ENCODE measurements at places on chromosomes 2 and 18. TPM values are rescaled to one million over a fixed set of nuclear protein-coding genes. Genes with fewer than 3 reads are reported as not detected.

Gene OR6B2
- not detected for polyA plus RNA-seq

Gene GDF7
- 0.83 TPM for polyA plus RNA-seq

Gene PHLPP1
- polyA plus RNA-seq: 12.0 TPM

Gene INPP5D
- 4.3 TPM for polyA plus RNA-seq

Gene NOP58
- polyA plus RNA-seq: 37.3 TPM

Gene TMEM169
- 0.24 TPM for polyA plus RNA-seq

Gene RGPD4
- polyA plus RNA-seq: not detected

Gene IL36RN
- not detected for polyA plus RNA-seq

Gene TUBA3E
- polyA plus RNA-seq: 0.15 TPM

Gene FAM110C
- 5.8 TPM for polyA plus RNA-seq

Gene TFPI
- 31.5 TPM for polyA plus RNA-seq

Gene RAB17
- polyA plus RNA-seq: 0.86 TPM

Gene SOWAHC
- polyA plus RNA-seq: 9.5 TPM

Gene ZBTB7C
- 6.5 TPM for polyA plus RNA-seq

Gene GAD1
- polyA plus RNA-seq: 0.57 TPM

Gene SGPP2
- 0.22 TPM for polyA plus RNA-seq

Gene GPC1
- 63.3 TPM for polyA plus RNA-seq

Gene STAM2
- polyA plus RNA-seq: 9.5 TPM

Gene INHA
- polyA plus RNA-seq: 162 TPM

Gene LRRC30
- not detected for polyA plus RNA-seq

Gene HDAC4
- 8.2 TPM for polyA plus RNA-seq

Gene ERFE
- 0.19 TPM for polyA plus RNA-seq

Gene SIX2
- polyA plus RNA-seq: 0.06 TPM

Gene FRZB
- polyA plus RNA-seq: 22.8 TPM

Gene TSPYL6
- polyA plus RNA-seq: 0.05 TPM

Measured in ovary (tissue), 10 donors.